K562 (cell line): ENCODE measurements at places on chromosomes 1 and 21. TPM values are rescaled to one million over a fixed set of nuclear protein-coding genes. Genes with fewer than 3 reads are reported as not detected.

GRCh38 chr1:241131636-241132194, 225.3 kb downstream of the RGS7 start:
- no peaks in the 10 kb centered on the region for H3K4me1 ChIP-seq
- H3K27me3 ChIP-seq: no peaks in the 10 kb centered on the region
- H3K4me3 ChIP-seq: no peak overlapping the region
- no peaks in the 10 kb centered on the region for H3K36me3 ChIP-seq
- DNase-seq: no peak
- H3K27ac ChIP-seq: no peak overlapping the region

DNA sequence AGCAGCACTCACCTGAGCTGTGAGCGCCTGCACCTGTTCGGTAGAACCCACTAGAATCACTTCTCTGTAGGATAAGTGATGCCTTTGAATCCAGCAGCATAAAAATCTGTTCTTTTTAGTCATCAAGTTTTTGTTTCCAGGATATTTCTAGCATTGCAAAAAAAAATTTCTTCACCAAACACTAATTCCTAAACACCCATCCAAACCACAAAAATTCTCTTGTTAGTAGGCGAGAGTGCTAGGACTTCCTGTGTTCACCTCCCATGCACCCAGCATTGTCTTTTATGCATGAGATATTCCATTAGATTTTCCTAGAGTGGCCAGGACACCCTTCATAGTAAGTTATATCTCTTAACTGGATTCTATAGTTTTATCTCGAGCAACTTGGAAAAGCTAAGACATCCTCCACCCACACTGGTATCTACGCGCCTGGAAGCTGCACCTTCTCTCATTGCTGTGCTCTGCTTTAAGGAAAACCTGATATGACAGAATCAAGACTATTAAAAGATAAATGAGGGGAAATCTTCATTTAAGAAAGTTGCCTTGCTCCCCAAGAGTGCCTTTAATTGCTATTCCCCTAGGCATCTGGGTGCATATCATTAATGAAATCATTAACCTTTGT, 12.3 kb downstream of the SERTAD4 start:
- no peaks in the 10 kb centered on the region for H3K4me1 ChIP-seq
- no peak overlapping the region for H3K4me3 ChIP-seq
- H3K27me3 ChIP-seq: no peaks in the 10 kb centered on the region
- no peak overlapping the region for H3K27ac ChIP-seq
- no peak for DNase-seq
- H3K36me3 ChIP-seq: no peaks in the 10 kb centered on the region

Gene FCRL5
- not detected in 2 replicates for total RNA-seq

Gene LDLRAD1
- total RNA-seq: not detected in 2 replicates

DNA sequence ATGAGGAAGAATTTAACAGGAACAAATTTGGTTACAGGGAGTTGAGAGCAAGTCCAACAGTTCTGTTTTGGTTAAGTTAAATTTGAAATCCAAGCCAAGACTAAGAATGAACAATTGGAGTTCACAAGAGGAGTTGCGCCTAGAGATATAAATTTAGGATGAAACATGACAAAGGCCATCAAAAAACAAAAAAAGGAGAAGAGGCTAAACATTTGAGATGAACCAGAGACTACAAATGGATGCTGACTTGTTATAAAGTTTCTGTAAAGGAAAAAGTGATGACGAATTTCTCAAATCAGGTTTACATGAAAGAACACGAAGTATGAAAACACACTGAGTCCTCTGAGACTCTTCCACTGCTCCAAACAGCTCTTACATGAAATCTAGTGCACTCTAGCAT, 575.6 kb downstream of the SMYD3 start:
- no peak for DNase-seq
- H3K36me3 ChIP-seq: peaks cover 59% of the 10 kb centered on the region; the same call in 2 of the 3 replicates
- H3K27me3 ChIP-seq: no peaks in the 10 kb centered on the region
- H3K4me3 ChIP-seq: no peak overlapping the region

- H3K27me3 ChIP-seq: no peaks in the 10 kb centered on the region
- H3K36me3 ChIP-seq: no peaks in the 10 kb centered on the region
- no peak overlapping the region for H3K27ac ChIP-seq
- no peak for DNase-seq
- no peak overlapping the region for H3K4me3 ChIP-seq
Observed at GRCh38 chr1:82446236-82446635, 645.5 kb downstream of the ADGRL2 start.

- H3K4me3 ChIP-seq: no peak overlapping the region
- no peak for DNase-seq
- H3K36me3 ChIP-seq: no peaks in the 10 kb centered on the region
- H3K27me3 ChIP-seq: no peaks in the 10 kb centered on the region
- 0 out of 2 replicates have a peak, but pooled peaks cover 8% of the 10 kb centered on the region for H3K4me1 ChIP-seq
Observed at GRCh38 chr1:202531472-202531811, 178.8 kb downstream of the SYT2 start.

GRCh38 chr1:107949467-107950253, 15.3 kb downstream of the VAV3 start:
- no peaks in the 10 kb centered on the region for H3K27me3 ChIP-seq
- H3K36me3 ChIP-seq: no peaks in the 10 kb centered on the region
- no peak overlapping the region for H3K27ac ChIP-seq

GRCh38 chr21:26845066-26845758, at the start of gene ADAMTS1:
TSS of gene ADAMTS1 (minus strand) at chr21:26845409. CDS start at chr21:26844954, 455 bp downstream.
- H3K27ac ChIP-seq: no peak within 1 kb of the TSS
- DNase-seq: no peak
- no peaks in the 10 kb centered on the region for H3K36me3 ChIP-seq
- no peaks in the 10 kb centered on the region for H3K4me1 ChIP-seq
- H3K4me3 ChIP-seq: no peak within 1 kb of the TSS
- no peaks in the 10 kb centered on the region for H3K27me3 ChIP-seq

Gene GNG4
- total RNA-seq: 0.11 and 0.58 TPM in 2 replicates

GRCh38 chr1:63794939-63795378, 21.1 kb downstream of the ROR1 start:
- no peaks in the 10 kb centered on the region for H3K36me3 ChIP-seq
- no peak overlapping the region for H3K4me3 ChIP-seq
- H3K27ac ChIP-seq: no peak overlapping the region
- peaks cover 15% of the 10 kb centered on the region; the same call in 1 of the 2 replicates for H3K27me3 ChIP-seq

- H3K4me1 ChIP-seq: peaks cover 11% of the 10 kb centered on the region
- H3K4me3 ChIP-seq: no peak overlapping the region
- H3K36me3 ChIP-seq: no peaks in the 10 kb centered on the region
Observed at GRCh38 chr1:63363014-63363413, 4.4 kb upstream of the ALG6 start.

GRCh38 chr1:175219774-175220173, 27.2 kb upstream of the KIAA0040 start:
- peaks cover 7% of the 10 kb centered on the region; the same call in 1 of the 2 replicates for H3K27me3 ChIP-seq
- DNase-seq: no peak
- no peaks in the 10 kb centered on the region for H3K36me3 ChIP-seq
- no peak overlapping the region for H3K4me3 ChIP-seq

- H3K4me3 ChIP-seq: no peak overlapping the region
- no peaks in the 10 kb centered on the region; the same call in 2 of the 3 replicates for H3K36me3 ChIP-seq
- peaks cover 9% of the 10 kb centered on the region for H3K4me1 ChIP-seq
- no peak for DNase-seq
Observed at GRCh38 chr1:246063013-246063616, 444.0 kb downstream of the SMYD3 start.

DNA sequence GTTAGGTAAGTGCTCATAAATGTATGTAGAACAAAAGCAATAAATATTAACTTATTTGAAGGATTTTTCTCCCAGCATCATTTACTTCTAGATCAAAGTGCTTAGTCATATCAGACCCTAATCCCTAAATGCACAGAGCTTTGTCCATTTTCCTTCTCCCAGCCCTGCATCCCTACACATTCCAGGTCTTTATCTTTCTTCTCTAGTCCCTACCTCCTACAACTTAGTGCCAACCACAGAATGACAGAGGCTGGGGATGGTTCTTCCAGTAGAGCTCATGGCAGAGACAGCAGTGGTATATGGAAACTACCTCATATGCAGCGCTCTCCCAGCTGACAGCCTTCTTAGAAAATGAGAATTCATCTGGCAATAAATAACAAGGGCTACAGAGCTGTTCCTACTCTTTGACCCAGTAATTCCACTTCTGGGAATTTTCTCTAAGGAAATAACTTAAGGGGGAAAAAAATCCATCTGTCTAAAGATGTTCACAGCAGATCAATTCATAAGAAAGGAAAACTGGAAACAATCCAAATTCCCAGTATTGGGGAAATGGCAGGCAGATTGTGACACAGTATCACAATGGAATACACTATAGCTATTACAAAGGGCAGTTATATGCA, 62.9 kb upstream of the ROR1 start:
- no peak overlapping the region for H3K4me3 ChIP-seq
- DNase-seq: no peak
- no peak overlapping the region for H3K27ac ChIP-seq
- H3K27me3 ChIP-seq: peaks cover 4% of the 10 kb centered on the region; the same call in 1 of the 2 replicates
- no peaks in the 10 kb centered on the region for H3K36me3 ChIP-seq
- no peaks in the 10 kb centered on the region for H3K4me1 ChIP-seq

Gene KCNJ9
- not detected in 2 replicates for total RNA-seq

- no peaks in the 10 kb centered on the region for H3K27me3 ChIP-seq
- H3K36me3 ChIP-seq: no peaks in the 10 kb centered on the region
- no peak overlapping the region for H3K4me3 ChIP-seq
- peak; percentile 10 for DNase-seq
Observed at GRCh38 chr1:115036814-115037507, 7.3 kb downstream of the TSHB start.

Gene PTPRC
- total RNA-seq: 62.9 and 67.6 TPM in 2 replicates

GRCh38 chr21:14766241-14766640, 220.1 kb upstream of the SAMSN1 start:
- H3K27me3 ChIP-seq: no peaks in the 10 kb centered on the region
- DNase-seq: no peak
- H3K4me1 ChIP-seq: peaks cover 3% of the 10 kb centered on the region; the same call in 1 of the 2 replicates

DNA sequence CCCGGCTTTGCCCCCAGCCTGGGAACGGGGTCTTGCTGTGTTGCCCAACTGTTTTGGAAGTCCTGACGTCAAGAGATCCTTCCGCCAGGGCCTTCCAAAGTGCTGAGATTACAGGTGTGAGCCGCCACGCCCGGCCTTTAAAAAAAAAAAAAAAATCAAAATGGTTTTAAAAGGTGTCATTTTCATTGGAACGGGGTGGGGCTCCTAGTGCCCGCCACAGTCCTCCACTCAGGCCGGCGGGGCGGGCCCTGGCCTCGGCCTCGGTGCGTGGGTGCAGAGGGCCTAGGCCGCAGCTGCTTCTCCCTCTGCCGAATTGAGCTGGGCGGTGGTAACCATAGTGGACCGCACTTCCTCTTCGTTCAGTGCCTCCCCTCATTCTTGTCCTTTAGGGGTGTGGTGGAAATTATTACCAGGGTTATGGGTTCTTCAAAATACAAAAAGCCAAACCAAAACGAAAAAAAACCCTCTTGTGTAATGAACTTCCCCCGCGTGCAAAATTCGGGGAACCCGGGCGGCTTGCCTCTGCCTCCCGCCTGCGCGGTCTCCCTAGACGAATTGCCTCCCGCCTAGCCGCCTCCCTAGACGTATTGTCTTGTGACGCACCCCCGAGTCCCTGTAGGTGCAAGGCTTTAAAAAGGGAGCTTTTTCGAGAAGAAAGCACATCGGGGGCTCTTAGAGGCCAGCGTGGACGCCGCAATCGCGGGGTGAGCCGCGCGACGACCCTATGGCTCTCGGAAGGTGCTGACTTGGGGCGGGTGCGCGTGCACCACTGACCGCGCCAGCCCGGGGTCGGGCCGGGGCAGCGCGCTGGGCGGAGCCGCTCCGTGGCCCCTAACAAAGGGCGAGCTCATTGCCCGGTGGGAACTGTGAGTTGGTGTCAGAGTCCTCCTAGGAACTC, 10.5 kb upstream of the SPEN start:
- H3K4me3 ChIP-seq: peak overlapping the region; percentile 53
- no peaks in the 10 kb centered on the region for H3K36me3 ChIP-seq
- DNase-seq: no peak

DNA sequence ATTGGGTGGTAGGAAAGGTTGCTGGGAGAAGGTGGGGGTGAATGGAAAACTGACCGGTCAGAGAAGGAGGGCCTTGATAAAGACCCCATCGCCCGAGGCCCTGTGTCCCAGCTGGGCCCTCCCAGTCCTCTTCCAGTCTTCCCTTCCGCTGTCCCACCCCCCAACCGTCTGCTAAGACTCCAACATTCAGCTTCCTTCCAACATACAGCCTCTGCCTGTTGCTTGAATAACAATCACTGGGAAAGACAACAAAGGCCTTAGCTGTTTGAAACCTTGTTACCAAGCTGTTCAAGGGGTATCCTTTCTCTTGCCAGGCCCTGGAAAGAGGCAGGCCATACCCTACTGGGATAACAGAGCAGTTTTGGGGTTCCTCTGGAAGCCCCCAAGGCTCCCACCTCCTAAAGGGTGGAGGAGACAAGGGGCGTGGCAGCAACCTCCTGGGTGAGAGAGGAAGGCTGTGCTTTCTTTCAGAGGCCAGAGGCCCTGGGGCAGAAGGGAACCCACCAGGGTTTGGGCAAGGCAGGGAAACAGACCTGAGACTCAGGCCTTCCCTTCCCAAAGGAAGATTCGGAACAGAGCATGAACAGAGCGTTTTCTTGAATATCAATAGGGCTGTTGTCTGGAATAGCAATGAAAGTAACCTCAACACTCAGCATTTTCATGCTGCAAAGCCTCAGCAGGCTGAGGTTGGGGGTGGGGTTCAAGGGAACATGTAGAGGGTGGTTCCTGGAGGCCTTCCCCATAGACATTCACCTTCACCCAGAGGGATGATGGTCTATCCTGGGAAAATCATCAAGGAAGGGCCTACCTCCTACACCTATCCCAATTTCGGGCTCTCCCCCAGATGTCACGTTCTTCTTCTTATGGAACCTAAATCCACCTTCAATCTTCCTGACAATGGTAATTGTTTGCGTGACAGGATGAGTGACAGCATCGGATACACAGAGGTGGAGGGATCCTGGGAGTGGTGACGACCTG, 4.1 kb downstream of the ETNK2 start:
- H3K27ac ChIP-seq: no peak overlapping the region
- H3K36me3 ChIP-seq: no peaks in the 10 kb centered on the region
- H3K27me3 ChIP-seq: peaks cover 48% of the 10 kb centered on the region
- H3K4me1 ChIP-seq: peaks cover 21% of the 10 kb centered on the region
- no peak overlapping the region for H3K4me3 ChIP-seq
- no peak for DNase-seq

Gene IVL
- not detected in 2 replicates for total RNA-seq

DNA sequence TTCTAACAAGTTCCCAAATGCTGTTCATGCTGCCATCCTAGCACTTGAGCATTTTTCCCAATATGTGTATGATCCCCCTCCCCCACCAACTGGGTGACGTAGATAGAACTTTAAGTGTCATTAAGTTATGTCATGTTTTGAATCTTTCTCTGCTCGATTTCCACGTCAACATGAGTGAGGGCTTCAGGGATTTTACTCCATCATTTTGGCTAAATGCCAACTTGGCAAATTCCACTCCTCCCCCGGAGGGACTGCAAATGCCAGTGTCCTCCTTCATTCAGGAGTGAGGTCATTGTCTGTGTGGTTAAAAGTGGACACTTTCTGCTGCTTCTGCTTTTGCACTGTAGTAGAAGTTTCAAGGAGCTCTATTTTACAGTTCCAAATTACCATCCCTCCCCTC, 201.7 kb downstream of the FGGY start:
- no peaks in the 10 kb centered on the region for H3K36me3 ChIP-seq
- DNase-seq: no peak
- H3K27me3 ChIP-seq: no peaks in the 10 kb centered on the region
- H3K4me1 ChIP-seq: peaks cover under 1% of the 10 kb centered on the region; the same call in 2 of the 3 replicates
- no peak overlapping the region for H3K27ac ChIP-seq
- H3K4me3 ChIP-seq: no peak overlapping the region
